ENCODE measurements at places on chromosomes 4 and X. TPM values are rescaled to one million over a fixed set of nuclear protein-coding genes. Genes with fewer than 3 reads are reported as not detected.

The PPM1K gene
- total RNA-seq = 7.7 TPM

The PRSS12 gene
- total RNA-seq = 5.7 TPM

The REPS2 gene
- 0.88 TPM for total RNA-seq

The OPRPN gene
- not detected for total RNA-seq

The PCDH18 gene
- total RNA-seq = 2.8 TPM
